ENCODE measurements at places on chromosomes 12 and 14.

DNA sequence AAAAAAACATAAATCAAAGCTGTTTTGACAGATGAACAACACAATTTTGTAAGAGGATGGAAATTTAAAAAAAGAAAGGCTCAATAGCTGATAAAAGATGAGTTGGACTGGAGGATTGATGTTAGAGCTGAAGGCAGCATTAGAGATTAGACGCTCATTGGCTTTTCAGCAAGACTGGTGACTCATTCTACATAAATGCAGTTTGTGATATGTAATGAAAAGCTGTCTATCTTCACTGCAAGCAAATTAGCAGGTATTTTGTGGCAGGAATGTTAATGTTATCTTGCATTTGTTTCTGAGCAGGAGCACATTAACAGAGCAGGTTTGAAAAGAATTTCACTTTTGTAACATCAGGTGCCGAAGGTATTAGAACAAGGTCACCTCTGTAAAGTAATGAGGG, 442.7 kb upstream of the NOVA1 start:
- no peak for DNase-seq

DNA sequence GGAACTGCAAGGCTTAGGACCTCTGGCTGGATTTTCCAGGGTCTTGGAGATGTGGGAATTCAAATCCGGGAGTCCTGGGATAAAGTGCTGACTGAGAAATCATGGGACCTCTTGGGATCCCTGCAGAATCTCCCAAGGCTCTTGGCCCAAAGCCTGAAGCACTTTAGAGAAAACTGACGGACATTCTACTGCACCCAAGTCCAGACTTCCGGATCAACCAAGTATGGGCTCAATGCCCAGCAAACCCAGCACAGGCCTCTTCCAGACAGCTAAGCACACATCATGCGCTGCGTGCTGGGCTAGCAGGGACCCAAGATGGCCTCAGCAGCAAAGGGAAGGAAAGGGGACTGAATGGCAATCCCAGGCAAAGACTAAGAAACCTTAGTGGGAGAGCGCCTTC, 85.0 kb downstream of the ACTN1 start:
- no peak for DNase-seq

DNA sequence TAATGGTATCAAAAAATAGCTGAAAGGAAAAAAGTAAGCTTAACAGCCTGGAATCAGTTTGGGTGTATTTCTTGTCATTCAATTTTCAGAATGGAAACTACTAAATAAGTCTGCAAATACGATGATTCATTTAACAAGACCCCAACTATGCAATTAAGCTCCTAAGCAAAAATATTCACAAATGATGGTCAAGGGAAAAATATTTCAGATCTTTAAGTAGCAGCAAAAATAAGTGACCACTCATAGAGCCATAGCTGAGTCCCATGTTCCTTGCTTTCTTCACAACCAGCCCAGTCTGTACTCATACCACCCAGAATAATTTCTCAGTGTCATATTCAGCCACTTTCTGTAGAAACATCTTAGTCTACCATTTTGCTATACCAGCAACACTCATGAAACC, 185.4 kb downstream of the PPM1H start:
- DNase-seq, result no peak

DNA sequence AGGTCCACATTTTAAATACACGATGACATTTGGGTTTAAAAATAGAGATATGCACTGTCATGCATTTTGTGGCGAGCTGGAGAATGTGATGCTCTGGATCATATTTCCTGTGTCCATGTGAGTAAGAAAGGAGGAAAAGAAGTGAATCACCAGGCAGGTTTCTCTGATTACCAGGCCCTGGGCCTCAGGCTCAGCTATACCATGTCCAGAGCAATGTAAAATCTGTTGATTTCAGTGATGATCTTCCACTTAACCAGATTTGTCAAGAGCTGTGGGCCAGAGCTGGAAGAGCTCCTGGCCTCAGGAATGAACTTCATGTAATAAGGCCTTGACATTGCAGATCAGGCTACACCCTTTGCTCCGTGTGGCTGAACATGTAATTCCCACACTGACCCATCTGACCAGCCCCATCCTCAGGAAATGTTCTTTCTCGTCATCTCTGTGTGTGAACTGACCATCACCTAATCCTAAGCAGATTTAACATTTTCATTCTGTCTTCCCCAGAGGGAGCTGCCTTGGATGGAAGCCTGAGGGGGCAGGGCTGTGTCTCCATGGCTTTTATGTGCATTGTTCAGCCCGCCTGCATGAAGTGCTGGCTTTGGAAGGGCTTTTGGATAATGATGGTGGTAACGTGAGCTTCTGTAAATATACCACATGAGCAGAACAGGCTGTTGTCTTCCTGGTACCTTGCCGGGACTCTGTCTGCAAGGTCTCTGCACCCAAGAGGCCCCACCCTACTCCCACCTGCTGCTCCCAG, 54.5 kb downstream of the CRACR2A start:
- DNase-seq, result no peak

- no peak for DNase-seq
Observed at GRCh38 chr14:61213920-61214319, 67.2 kb downstream of the TMEM30B start.

DNA sequence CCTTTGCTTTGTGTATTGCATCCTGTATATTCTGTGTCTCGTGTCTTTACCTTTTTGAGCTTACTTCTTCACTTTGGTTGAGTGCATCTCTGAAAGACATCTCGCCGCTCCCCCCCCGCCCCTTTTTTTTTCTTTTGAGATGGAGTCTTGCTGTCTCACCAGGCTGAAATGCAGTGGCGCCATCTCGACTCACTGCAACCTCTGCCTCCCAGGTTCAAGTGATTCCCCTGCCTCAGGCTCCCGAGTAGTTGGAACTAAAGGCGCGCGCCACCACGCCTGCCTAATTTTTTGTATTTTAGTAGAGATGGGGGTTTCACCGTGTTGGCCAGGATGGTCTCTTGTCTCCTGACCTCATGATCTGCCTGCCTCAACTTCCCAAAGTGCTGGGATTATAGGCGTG, 49.9 kb downstream of the DIP2B start:
- DNase-seq, result no peak

DNA sequence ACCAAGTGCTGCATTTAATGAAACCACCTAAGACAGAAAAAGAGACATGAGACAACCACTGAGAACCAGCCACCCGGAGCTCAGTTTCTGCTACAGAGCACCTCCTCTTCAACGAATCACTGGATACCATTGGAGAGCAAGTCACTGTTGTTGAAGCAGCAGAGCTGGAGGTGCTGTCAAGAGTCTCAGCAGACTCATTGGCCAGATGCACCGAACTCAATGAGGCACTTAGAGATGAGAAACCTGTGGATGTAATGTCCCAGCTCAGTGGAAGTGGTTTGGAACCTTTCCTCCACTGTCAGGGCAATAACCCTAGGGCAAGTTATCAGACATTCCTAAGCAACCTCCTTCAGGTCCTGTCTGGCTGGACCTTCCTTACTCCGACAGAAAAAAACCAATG, 13.1 kb downstream of the NPC2 start:
- no peak for DNase-seq

GRCh38 chr14:68255693-68256178, 436.2 kb downstream of the RAD51B start:
- DNase-seq, result no peak

- no peak for DNase-seq
Observed at GRCh38 chr14:93286212-93286890, 46.5 kb downstream of the BTBD7 start.

DNA sequence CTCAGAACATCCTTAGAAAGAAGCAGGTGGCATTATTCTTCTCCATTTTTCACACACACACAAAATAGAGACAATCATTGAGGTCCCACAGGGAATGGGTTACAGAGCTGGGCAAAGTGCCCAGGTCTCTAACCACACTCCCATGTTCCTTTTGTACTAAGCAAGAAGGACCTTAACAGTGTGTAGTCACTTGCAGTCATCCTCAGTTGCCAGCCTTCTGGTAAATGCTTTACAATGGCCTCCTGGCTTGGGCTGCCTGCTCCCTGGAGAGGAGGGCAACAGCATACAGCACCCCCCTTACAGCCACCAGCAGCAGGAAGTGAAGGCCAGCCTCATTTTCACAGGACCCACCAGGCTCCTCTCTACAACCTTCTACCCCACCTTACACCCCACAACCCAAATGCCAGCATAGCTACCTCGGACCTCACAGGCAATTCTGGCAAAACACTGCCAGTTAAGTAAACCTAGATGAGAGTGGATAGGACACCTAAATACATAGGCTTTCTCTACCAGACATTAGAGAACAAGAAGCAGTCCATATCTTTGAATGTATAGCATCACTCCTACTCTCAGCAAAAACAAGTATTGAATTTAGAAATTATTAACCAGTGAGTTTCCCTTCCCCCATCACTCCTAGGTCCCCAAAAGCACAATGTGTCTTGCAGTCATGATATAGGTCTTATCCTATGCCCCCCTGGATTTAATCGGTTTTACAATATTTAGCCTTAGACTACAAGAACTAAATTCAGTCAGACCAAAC, 88.1 kb downstream of the PPP2R5E start:
- no peak for DNase-seq

DNA sequence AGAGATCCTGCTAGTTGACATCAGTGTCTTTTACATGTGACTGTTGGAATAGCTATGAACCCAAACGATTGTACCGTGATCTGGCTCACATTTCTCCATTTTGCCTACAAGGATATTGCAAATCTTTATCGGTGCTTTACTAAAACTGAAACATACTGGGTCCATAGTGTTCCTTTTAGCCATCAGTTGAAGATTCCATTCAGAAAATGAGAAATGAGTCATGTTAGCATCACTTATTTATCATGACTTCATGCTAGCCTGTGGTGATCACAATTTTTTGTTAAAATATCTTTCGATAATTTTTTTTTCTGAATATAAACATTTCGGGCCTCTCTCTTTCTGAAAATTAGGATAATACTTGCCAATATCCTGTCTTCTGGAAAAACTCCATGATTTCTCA, 210.3 kb downstream of the EGLN3 start:
- no peak for DNase-seq

DNA sequence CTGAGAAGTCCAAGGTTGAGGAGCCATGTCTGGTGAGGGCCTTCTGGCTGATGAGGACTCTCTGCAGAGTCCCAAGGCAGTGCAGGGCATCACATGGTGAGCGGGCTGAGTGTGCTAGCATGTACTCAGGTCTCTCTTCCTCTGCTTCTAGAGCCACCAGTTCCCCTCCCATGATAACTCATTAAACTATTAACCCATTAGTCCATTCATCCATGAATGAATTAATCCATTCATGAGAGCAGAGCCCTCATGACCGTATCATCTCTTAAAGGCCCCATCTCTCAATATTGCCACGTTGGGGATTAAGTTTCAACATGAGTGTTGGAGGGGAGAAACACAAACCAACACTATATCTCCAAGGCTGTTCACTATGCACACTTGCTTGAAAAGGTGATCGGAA, 83.7 kb downstream of the TMEM30B start:
- DNase-seq, result no peak

All from hippocampal formation (tissue), 2 donors.